ENCODE measurements at places on chromosomes 5 and 9.

DNA sequence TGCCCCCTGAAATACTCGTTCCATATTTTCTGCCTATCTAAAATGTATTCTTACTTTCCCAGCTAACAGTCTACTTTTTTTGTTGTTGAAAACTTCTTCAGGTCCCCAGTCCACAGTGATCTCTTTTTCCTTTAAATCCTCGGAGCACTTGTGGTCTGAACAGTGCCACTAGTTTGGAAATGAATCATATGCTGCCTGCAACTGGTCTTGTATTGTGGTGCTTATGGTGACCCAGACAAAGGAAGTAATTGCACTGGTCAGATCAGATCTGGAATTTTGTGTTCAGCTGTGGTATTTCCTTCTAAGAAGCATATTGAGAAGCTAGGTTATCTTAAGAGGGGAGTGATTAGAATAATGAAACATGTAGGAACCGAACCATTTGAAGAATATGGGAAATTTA lies 2.9 kb downstream of the UNC13B start:
- no peak for DNase-seq

- no peak for DNase-seq
Observed at GRCh38 chr5:172395483-172395882, 58.8 kb downstream of the SH3PXD2B start.

DNA sequence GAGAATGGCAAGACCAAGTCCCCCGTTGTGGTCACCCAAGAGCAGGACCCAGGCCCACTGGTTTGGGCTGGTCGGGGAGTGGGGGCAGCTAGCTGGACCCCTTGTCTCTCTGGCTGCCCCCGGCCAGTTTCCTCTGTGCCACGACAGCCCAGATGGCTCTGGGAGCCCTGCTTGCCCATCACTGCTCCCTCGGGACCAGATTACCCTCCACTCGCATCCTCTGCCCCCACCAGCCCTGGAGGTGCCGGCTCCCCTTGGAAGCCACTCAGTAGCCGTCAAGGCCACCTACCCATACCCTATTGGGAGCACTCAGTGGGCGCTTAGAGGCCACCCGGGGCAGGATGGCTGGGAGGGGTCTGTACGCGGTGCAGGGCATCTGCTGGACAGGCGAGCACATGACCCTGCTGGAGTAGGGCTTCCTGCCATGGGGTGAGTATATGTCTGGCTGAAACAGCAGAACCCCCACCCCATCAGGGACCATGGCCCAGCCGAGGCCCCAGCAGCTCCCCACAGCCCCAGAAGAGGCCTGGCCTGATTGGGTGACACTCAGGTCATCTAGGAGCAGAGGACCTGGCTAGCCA lies 70.0 kb downstream of the ZNF354C start:
- no peak for DNase-seq

DNA sequence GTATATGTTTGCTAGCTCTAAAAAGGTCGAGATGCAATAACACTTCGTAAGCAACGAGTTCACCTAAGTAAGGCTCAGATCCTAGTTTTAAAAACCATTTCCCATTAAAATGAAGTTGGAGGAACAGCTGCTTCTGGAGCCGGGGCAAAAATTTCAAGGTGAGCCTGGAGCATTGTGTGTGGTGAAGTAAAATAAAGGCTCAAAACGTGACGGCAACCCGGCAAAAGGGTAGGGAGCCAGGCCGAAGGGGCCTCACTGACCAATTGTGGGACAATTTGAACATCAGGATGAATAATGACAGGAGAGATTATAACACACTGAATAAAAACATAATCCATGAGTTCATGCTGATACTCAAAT lies 20.1 kb downstream of the BTNL9 start:
- DNase-seq, result no peak

- no peak for DNase-seq
Observed at GRCh38 chr9:127874301-127875221, 2.9 kb downstream of the AK1 start.

- no peak for DNase-seq
Observed at GRCh38 chr9:14303100-14303499, 10.8 kb downstream of the NFIB start.

GRCh38 chr5:173451031-173451430 lies 122.8 kb upstream of the STC2 start:
- no peak for DNase-seq

GRCh38 chr9:127303830-127304229 lies 39.3 kb downstream of the GARNL3 start:
- no peak for DNase-seq

DNA sequence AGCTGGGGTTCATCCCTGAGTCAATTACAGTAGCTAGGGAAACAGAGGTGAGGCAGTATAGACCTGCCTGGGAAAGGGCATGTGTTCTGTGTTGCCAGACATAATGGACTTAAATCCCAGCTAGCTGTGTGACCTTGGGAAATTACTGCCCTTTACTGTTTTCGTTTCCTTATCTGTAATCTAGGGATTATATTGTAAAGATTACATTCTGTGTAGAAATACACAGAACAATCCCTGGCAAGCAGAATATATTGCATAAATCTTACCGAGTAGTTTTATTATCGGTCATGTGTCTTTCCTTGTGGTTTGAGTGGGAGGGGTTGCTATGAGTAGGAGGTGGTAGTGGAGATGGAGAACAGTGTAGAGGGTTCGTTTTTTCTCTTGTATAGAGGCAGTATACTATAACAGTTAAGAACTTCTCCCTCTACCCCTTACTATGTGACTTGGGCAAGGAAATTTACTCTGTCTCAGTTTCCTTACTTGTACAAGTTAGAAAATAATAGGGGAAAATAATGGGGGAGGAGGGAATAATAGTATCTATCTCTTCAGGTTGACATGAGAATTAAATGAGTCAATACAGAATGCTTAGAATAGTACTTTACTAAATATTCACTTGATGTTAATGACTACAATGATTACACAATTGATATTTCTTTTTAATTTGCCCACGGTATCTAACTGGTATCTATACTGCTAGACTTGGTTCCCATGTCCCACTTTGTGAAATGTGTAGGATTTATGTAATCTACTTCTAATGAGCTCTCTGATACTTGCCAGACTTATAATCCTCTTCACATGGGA lies 7.1 kb upstream of the DMXL1 start:
- no peak for DNase-seq

GRCh38 chr5:147179562-147180147 lies 55.2 kb upstream of the STK32A start:
- DNase-seq, result no peak

DNA sequence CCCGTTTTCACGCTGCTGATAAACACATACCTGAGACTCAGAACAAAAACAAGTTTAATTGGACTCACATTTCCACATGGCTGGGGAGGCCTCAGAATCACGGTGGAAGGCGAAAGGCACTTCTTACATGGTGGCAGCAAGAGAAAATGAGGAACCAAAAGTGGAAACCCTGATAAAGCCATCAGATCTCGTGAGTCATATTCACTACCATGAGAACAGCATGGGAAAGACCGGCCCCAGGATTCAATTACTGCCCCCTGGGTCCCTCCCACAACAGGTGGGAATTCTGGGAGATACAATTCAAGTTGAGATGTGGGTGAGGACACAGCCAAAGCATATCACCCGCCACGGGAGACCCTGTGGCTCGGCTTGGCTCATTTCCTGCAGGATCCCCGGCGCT lies 20.2 kb downstream of the EXD3 start:
- DNase-seq, result no peak

- DNase-seq, result no peak
Observed at GRCh38 chr5:173310861-173311785, 17.1 kb downstream of the STC2 start.

DNA sequence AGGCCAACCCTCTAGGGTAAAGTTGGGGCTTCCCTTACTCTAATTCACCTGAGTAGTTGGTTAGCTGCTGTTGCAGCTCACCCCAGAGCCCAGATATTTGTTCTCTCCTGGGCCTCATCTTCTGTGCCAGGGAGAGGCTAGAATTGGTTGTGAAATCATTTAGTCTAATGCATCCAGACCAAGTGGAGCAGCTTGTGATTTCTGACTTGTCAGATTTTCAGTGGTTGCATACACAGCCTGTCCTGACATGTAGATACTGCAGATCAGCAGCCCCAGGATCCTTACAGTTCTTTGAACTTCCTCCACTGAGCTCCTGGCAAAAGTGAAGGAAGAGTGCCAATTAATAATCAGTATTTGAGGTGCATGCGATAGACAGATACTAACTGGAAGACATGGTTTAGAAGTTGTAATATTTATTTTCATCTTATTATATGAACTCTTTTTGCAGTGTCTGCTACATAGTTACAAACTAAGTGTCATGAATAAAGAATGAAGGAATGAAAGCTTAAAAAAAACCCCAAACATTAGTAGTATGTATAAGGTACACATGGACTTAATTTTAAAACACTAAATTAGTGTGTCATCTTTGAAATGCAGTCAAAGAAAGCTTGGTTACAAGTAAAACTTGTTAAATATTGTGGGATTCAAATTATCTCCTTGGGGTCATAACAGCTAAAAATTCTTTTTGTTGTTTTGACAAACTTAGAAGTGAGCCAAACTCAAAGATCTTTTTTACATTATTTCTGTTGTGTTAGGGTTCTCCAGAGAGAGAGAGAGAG lies 128.5 kb downstream of the VPS13A start:
- DNase-seq, result no peak

GRCh38 chr5:172102913-172103626 lies 85.0 kb downstream of the STK10 start:
- DNase-seq, result no peak

DNA sequence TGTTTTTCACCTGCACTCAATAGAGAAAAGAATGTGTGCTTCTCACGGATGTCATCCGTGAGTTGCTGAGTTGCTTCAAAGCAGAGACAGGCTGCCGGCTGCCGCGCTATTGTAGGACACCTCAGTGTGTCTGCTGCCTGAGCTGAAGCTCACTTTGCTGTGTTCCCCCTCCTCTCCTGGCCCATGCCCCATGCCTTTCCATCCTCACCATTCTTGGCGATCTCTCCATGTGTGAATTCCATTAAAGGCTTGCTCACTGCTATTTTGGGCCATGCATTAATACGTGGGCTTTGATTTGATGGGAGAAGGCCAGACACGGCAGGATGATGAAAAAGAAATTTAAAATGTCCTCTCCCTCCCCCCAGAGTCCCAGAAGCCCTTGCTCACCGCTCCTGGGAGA lies 14.5 kb downstream of the ADAM19 start:
- DNase-seq, result no peak

DNA sequence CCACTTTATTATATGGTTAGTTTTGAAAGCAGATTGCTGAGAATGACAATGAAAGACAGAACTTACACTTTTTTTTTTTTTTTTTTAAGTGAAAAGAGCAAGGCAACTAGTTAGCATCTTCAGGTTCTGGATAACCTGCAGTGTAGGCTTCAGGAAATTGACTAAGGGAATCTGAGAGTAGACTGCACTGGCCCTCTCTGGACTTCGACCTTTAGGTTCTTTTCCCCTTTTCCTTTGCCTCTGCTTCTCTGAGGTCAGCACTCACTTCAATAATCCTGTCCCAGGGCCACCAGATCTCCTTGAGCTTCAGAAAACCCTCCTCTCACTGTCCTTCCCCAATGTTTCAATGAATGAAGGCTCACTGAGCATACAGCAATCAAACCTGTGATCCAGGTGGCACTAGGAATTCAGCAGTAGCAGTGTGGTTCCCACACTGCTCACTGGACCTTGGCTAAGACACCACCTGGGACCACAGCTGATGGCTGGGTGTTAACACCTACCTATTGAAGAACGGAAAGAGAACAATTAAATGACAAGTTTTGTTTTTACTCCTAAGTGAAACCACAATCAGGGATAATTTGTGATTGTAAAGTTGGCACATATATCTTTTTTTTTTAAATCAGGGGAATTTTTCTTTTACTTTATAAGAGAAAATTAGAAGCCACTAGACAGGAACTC lies 85.8 kb upstream of the IL6ST start:
- DNase-seq, result no peak

- no peak for DNase-seq
Observed at GRCh38 chr9:76812591-76812990, 48.4 kb downstream of the PCA3 start.

DNA sequence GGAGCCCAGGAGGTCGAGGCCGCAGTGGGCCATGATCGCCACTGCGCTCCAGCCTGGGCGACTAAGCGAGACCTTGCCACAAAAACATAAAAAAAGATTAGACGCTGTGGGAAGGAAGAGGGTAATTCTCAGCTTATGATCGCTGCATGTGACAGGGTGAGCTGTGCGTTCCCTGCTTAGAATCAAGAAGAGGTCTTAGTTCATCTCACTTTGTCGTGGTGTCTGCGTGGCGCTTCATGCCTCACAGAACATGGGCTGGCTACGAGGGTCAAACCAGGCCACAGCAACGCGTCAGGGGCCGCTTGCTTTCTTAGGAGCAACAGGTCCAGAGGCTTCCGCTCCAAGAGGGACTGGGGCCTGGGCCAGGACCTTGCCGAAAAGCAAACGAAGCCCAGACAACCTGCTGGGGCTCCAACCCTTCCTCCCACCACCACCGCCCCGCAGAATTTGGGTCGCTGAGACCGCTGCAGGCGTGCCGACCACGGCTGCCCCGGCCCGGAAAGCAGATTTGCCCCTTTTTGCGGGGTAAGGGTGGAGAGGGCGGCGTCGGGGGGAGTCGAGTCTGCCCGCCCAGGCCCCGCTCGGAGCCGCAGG lies 10.0 kb upstream of the GRIN1 start:
- DNase-seq, result no peak

DNA sequence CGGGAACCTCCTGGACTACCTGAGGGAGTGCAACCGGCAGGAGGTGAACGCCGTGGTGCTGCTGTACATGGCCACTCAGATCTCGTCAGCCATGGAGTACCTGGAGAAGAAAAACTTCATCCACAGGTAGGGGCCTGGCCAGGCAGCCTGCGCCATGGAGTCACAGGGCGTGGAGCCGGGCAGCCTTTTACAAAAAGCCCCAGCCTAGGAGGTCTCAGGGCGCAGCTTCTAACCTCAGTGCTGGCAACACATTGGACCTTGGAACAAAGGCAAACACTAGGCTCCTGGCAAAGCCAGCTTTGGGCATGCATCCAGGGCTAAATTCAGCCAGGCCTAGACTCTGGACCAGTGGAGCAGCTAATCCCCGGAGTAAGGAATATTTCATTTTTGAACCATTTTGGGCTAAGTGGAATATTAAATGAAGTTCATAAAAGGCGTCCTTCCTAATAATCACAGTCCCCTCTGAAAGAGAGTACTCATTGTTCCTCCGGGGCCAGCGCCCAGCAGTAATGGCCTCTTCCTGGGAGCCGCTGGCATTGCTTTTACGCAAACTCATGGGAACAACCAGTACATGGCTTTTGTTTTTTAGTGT lies 23.6 kb downstream of the QRFP start:
- DNase-seq, result no peak

DNA sequence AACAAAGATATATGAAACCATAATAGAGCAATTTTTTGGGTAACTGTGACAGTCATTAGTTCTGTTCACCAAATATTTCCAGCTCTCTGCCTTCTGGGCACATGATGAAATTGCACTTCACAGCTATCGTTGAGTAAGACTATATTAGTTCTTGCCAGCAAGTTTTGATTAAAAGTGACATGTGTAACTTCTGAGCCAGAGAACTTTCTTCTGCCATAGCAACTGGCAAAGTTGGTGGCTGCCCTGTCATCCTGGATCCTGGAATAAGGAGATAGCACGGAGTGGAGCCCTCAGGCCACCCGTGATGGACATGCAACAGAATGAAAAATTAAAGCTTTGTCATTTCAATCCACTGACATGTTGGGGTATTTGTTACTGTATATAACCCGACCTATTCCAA lies 194.4 kb upstream of the VCAN start:
- no peak for DNase-seq

Measured in activated CD4-positive, alpha-beta T cell treated with anti-CD3 and anti-CD28 coated beads, Interleukin-2, amount 50 U/mL, for 1 hour (primary cell).